ENCODE measurements at places on chromosomes 6 and 20. TPM values are rescaled to one million over a fixed set of nuclear protein-coding genes. Genes with fewer than 3 reads are reported as not detected.

Gene MOXD1
- total RNA-seq, result not detected

Gene FAM83D
- total RNA-seq, result 19.9 TPM

DNA sequence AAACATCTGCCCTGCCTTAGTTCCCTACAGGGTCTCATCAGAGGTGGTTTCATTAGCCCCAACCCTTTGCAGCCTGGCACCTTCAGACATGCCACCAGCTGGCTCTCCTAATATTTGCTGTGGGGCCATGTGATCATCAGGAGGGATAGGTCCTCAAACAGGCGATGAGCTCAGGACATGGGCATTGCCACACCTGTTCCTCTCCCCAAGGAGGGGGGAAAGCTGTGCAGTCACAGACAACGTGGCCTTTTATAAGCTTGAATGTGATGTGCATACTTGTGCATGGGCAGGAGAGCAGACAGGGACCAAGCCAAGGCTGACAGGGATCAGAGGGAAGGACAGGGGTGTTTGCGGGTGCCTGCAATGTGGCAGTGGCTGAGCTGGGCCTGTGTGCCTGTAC lies 78.8 kb upstream of the ZNFX1 start:
- peaks cover 45% of the 10 kb centered on the region for H3K27me3 ChIP-seq
- no peak overlapping the region for H3K27ac ChIP-seq
- no peaks in the 10 kb centered on the region for H3K36me3 ChIP-seq
- DNase-seq, result no peak
- no peaks in the 10 kb centered on the region for H3K4me1 ChIP-seq

- DNase-seq, result no peak
- peaks cover 26% of the 10 kb centered on the region for H3K4me1 ChIP-seq
- H3K4me3 ChIP-seq, result no peak overlapping the region
Measured at GRCh38 chr20:47328129-47328528, 28.4 kb downstream of the ZMYND8 start.

DNA sequence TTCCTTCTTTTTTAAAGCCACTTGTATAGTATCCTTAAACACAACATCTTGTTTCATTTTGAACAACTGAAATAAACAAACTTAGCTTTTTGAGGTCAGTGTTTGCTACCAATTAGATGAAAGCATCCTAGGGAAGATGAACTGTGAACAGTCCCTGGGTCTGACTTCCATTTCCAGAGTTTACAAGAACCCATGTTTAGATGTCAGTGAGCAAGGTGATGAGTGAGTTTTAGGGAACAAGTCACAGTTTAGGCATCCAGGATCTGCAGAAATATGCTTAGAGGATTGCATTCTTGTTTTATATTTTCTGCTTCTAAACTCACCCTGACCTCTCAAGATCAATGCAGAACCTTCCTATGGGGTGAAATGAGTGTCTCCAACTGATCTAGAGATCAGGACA lies 3.0 kb downstream of the ZC2HC1B start:
- H3K4me1 ChIP-seq, result peaks cover 3% of the 10 kb centered on the region
- no peak overlapping the region for H3K4me3 ChIP-seq
- H3K27ac ChIP-seq, result no peak overlapping the region
- peaks cover 30% of the 10 kb centered on the region for H3K36me3 ChIP-seq

GRCh38 chr6:9514146-9514545 lies 900.7 kb downstream of the TFAP2A start:
- H3K4me3 ChIP-seq, result no peak overlapping the region
- no peaks in the 10 kb centered on the region for H3K27me3 ChIP-seq
- H3K27ac ChIP-seq, result no peak overlapping the region
- H3K36me3 ChIP-seq, result no peaks in the 10 kb centered on the region

DNA sequence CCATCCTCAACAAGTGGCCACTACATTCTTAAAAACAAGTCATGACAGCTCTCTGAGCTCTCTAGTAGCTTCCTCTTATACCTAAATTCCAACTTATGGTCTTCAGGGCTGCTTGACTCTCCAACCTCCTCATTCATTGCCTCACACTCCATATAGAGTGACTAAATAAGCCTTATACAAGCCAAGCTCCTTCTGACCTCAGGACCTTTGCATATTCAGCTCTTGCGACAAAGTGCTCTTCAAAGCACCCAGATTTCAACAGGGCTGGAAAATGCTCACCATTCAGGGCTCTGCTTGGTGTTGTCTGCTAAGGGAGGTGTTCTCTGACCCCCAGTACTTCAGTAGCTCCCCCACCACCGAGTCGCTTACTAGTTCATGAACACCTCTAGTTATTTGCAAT lies 3.7 kb downstream of the TREML2 start:
- H3K36me3 ChIP-seq, result peaks cover 60% of the 10 kb centered on the region
- H3K27ac ChIP-seq, result peak overlapping the region; percentile 2
- H3K4me3 ChIP-seq, result no peak overlapping the region
- H3K4me1 ChIP-seq, result peaks cover 73% of the 10 kb centered on the region
- DNase-seq, result no peak

DNA sequence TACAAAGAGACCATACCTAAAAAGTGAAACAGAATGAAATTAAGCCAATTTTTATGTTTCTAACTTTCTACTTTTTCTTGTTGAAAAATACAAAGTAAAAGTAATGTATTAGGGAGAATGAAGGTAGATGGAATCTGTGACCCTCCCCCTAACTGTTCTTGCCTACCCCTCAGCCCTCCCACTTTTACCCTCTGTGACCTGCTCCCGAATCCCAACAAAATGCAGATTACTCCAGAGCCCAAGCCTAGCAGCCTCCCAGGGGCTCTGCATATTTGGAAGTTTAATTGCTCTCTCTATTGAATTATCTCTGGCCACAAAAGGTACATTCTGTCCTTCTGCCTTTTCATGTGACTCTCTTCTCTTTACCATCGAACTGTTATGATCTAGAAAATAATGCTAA lies 201.5 kb downstream of the PKHD1 start:
- no peaks in the 10 kb centered on the region for H3K36me3 ChIP-seq
- H3K4me1 ChIP-seq, result no peaks in the 10 kb centered on the region
- H3K27me3 ChIP-seq, result no peaks in the 10 kb centered on the region
- DNase-seq, result no peak
- no peak overlapping the region for H3K4me3 ChIP-seq

DNA sequence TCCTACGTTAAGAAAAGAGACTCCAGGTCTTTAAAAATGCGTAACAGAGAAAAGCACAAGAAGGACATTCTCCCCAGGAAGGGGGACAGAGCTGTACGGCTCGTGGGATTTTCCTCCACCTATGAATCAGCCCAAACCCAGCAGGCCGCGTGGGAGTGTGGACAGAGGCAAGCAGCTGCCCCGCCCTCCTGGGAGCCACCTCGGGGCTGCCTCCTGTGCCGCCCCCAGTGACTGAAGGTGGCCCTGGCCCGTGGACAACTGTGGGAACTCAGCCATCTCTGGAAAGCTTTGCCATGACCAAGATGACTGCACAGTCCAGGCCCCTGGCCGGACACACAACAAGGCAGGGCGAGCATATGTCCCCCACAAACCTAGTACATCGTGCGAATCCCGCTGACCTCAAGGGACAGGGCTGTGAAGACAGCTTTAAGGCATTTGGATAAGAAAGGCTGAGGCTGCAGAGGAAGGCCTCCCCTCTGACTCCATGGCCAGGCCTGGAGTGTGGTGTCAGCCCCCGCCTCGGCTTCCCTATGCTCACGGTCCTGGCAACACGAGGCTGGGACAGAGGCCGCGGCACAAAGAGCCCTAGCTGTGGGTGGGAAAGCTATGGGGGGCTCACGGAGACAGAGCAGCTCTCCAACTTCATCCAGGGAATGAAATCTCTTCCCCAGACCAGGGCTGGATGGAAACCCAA lies 26.9 kb downstream of the PXDC1 start:
- peaks cover 2% of the 10 kb centered on the region for H3K4me1 ChIP-seq
- H3K27ac ChIP-seq, result no peak overlapping the region
- H3K36me3 ChIP-seq, result no peaks in the 10 kb centered on the region
- H3K27me3 ChIP-seq, result peaks cover 3% of the 10 kb centered on the region
- no peak overlapping the region for H3K4me3 ChIP-seq

- H3K27me3 ChIP-seq, result peaks cover 6% of the 10 kb centered on the region
- H3K4me3 ChIP-seq, result no peak overlapping the region
- H3K4me1 ChIP-seq, result no peaks in the 10 kb centered on the region
- no peak overlapping the region for H3K27ac ChIP-seq
- no peak for DNase-seq
- H3K36me3 ChIP-seq, result no peaks in the 10 kb centered on the region
Measured at GRCh38 chr20:56860413-56860812, 231.3 kb downstream of the TFAP2C start.

DNA sequence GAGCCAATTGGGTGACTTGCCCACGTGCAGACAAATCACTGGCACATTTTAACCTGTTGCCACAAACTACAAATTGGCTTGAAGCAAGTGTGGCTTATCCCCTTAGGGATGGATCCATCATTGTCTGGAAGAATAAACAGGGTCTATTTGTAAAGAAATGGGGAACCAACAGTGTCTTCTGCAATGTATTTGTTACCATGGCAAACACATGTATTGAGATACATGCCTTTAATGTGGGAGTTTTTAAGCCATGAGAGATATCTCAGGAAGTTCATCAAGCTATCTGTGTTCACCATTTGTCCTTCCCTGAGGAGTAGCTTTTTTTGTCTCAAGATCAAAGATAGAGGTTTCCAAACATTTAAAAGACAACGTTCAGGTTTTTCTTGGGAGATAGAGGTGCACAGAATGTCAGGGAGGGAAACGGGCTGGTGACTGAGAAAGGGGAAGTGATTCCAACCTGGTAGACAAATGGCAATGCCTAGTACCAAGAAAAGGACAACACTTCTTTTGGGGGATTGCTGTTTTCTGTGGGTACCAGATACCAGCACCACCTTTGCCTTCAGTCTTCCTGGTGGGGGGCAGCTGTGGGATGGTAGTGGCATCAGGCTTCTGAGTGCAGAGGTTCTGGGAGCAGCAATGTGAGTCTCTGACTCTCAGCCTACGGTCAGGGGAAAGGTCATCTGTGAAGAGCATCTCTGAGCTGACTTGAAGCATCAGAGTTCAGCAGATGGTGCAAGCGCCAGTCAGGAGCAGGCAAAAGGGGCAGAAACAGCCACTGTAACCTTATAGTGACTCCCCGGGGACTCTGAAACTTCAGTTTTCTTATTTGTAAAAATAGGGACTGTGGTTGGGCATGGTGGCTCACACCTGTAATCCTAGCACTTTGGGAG lies 20.1 kb upstream of the BCAS1 start:
- H3K27me3 ChIP-seq, result peaks cover 13% of the 10 kb centered on the region
- DNase-seq, result no peak
- H3K36me3 ChIP-seq, result no peaks in the 10 kb centered on the region
- no peaks in the 10 kb centered on the region for H3K4me1 ChIP-seq

GRCh38 chr6:150169609-150170008 lies 26.8 kb downstream of the PPP1R14C start:
- no peaks in the 10 kb centered on the region for H3K36me3 ChIP-seq
- H3K4me3 ChIP-seq, result no peak overlapping the region
- H3K27ac ChIP-seq, result no peak overlapping the region

DNA sequence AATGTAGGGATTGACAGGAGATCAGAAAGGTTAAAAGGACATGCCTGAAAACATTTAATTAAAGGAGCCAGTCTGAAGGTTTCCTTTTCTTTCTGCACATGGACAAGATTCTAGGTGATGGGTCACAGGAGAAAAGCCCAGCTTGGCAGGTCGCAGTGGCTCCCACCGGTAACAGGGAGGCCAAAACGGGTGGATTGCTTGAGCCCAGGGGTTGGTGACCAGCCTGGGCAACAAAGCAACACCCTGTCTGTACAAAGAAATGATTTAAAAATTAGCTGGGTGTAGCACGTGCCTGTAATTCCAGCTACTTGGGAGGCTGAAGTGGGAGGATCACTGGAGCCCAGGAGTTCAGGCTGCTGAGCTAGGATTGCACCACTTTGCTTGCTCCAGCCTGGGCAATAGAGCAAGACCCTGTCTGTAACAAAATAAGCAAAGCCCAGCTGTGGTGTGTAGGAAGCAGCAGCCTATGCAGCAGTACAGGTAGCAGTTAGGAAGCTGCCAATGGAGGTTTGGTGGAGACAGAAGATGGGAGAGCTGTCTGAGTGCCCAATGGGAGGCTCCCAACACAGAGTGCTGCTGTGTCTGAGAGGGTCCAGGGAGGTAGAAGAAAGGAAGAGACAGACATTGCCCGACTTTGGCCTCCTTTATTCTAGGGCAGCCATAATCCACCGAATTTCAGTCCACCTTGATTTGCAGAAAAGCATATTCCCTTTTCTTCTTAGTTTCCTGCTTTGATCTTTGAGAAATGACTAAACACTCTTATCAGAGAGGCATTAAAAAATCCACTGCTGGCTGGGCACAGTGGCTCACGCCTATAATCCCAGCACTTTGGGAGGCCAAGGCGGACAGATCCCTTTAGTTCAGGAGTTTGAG lies 7.1 kb upstream of the AP5S1 start:
- DNase-seq, result no peak
- no peaks in the 10 kb centered on the region for H3K27me3 ChIP-seq
- H3K36me3 ChIP-seq, result peaks cover 20% of the 10 kb centered on the region
- peaks cover 80% of the 10 kb centered on the region for H3K4me1 ChIP-seq

GRCh38 chr6:147227770-147228320 lies 23.6 kb downstream of the STXBP5 start:
- no peak overlapping the region for H3K27ac ChIP-seq
- H3K36me3 ChIP-seq, result peaks cover 24% of the 10 kb centered on the region
- no peak overlapping the region for H3K4me3 ChIP-seq
- no peak for DNase-seq

GRCh38 chr6:128569732-128570679 lies 49.6 kb upstream of the PTPRK start:
- no peaks in the 10 kb centered on the region for H3K4me1 ChIP-seq
- no peaks in the 10 kb centered on the region for H3K27me3 ChIP-seq
- DNase-seq, result no peak
- H3K36me3 ChIP-seq, result no peaks in the 10 kb centered on the region

GRCh38 chr6:151493161-151493803 lies 535 bp upstream of the CCDC170 start:
- H3K4me3 ChIP-seq, result peak overlapping the region; percentile 57
- no peak overlapping the region for H3K27ac ChIP-seq
- DNase-seq, result no peak
